ENCODE measurements at places on chromosomes 7 and 10.

- DNase-seq = no peak
Observed at GRCh38 chr10:75662715-75663114, 231.3 kb downstream of the LRMDA start.

DNA sequence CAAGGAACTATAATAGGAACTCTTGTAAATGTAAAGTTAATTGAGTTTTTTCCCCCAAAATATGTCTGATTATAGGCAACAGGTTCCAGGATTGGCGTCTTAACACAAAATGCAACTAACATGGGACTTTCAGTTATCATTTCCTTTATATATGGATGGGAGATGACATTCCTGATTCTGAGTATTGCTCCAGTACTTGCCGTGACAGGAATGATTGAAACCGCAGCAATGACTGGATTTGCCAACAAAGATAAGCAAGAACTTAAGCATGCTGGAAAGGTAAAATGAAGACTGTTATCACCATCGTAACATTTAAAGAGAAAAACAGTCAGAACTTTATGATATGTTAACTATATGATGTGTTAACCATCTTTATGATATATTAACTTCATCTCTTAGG, 63.7 kb downstream of the SP8 start:
- no peak for DNase-seq

- DNase-seq = no peak
Observed at GRCh38 chr7:67990003-67990402, 993.4 kb downstream of the TYW1 start.

DNA sequence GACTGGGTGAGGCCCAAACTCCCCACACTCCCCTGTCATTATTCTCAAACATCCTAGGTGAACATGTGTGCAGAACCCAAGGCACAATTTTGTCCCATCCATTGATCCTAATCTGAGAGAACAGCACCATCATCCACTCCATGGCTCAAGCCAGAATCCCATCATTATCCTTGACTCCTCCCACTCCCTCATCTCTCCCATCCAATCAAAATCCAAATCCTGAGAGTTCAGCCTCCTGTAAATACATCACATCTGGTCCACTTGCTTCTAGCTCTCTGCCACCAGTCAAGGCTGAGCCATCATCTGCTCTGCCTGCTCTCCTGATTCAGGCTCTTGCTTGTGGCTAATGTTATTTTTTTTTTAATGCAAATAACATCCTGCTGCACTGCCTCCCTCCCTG, 75.9 kb upstream of the SLF2 start:
- no peak for DNase-seq

GRCh38 chr10:59243611-59244195, 67.3 kb downstream of the PHYHIPL start:
- DNase-seq = no peak

DNA sequence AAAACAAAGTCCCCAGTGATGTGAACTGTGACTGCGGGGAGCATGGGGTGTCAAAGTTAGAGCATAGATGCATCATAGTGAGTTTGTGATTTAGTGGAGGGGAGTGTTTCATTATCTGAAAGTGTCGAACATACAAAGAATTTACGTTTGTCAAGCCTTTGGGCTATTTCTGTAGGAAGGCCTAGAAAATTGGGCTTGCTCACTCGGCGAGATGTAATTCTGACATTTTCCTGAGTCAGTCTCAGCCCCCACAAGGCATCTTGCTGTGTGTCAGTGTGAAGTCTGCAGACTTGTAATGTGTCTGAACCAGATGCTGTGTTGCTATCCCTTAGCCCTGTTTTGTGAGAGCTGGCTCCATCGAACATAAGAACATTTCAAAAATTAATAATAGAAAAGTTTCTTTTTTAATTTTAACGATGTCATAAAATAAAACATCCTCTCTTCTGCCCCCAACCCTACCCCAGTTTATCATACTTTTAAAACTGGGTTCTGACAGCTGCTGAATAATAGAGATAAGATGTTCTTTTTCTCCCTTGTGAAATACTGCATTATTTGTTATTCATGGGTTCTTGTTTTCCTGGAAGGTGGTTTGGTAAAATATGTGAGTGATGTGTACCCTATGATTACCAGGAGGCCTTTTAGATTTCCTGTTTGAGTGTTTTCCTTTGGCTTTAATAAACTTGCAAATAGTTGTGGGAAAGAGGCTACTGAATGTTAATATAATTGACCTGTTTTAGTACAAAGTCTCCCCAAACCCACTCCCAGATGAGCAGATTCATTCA, 207.4 kb downstream of the GPR158 start:
- DNase-seq = no peak
